NCI-H2081 (cell line): ENCODE measurements at places on chromosomes 4 and X.

- no peak for DNase-seq
Observed at GRCh38 chr4:182145334-182145905, 97.8 kb upstream of the TENM3 start.

DNA sequence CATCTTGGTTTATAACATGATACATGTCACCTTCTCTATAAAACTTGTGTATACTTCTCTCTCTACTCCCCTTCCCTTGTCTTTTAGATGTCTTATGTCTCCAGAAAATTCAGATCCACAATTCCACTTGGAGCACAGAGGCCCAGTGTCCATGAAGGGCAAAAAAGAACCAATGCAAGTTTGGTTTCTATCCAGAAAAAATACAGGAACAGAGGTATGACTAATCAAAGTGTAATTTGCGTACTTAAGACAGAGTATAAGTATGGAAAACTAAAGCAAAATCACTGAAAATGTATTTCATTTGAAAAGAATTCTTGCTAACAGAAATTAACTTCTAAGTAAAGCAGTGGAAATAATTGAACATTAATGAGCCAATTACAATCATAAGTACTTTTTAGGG, 46.2 kb downstream of the GUCY1B1 start:
- DNase-seq: no peak

DNA sequence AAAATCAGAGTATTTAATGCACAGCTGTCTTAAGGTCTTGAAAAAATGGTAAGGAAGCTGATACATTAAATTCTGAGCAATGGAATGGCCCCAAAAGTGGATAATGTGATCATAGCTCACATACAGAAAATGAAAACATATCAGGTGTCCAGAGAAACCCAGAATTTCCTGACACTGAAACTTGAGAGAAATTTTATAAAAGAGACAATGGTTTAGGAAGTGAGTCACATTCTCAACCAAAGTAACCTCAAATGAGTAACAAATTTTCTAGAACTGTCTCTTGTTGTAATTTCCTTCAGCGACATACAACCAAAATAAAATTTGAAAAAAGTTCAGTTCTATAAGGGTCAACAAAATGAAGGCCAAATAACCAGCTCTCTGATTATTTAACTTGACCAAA, 37.4 kb upstream of the PACRGL start:
- no peak for DNase-seq

DNA sequence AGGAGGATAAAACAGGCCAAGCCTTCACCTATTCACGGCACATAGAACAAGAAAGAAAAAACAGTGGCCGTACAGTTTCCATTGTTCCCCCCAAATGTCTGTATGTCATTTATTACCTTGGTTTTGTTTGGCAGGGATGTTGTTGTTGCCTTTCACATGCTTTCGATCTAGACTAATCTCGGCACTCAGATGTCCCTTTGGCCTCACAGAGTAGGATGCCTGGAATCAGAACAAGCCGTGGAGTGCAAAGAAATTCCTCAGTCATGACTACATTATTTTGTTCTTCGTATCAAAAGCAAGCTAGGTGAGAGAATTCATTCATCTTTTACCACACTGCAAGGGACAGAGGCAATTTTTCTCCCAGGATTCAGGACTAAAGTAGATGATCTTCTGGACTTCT, 106.9 kb downstream of the SMIM20 start:
- no peak for DNase-seq

- no peak for DNase-seq
Observed at GRCh38 chr4:89482926-89483595, 175.5 kb upstream of the GPRIN3 start.

DNA sequence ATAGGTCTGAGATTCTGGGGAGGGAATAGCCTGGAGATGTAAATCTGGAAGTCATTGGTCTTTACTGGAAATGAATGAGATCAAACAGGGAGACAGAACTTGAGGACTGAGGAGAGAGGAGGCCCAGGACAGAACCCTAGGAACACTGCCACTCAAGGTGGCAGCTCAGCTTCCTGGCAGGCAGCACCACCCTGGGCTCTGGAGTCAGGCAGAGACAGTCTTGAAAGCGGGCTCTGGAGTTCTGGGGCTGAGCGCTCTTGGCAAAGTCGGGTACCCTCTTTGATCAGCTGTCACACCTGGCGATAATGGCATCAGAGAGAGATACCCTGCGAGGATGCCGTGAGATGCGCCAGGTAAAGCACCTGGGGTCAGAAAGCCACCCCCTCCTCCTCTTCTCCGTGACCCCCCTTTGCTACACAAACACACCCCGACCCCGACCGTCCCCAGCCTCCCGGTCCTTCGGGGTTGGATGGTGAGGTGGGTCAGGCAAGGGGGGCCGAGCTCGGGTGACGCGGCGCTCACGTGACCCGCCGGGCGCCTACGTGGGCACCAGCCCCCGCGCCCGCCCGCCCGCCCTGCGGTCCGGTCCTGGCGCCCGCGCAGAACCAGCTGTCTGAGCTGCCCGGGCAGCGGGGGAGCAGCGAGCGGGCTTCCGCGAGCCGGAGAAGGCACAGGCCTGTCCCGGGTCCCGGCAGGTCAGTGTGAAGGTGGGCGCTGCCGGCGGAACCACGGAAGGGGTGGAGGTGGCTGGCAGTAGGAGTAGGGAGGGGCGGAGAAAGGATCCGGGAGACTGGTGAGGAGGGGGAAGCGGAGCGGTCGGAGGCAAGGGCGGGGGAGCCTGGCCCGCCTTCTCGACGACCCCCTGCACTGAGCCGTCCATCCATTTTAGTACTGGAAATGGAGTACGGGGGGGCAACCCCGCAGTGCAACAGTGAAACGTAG, at the start of gene TCEAL3:
TSS of gene TCEAL3 (plus strand) at position 600 of the 942 bp plus-strand sequence. CDS start 1,102 bp downstream, outside the sequence.
- DNase-seq: peak; percentile 82

GRCh38 chrX:7214251-7214650, 66.3 kb upstream of the PUDP start:
- no peak for DNase-seq

DNA sequence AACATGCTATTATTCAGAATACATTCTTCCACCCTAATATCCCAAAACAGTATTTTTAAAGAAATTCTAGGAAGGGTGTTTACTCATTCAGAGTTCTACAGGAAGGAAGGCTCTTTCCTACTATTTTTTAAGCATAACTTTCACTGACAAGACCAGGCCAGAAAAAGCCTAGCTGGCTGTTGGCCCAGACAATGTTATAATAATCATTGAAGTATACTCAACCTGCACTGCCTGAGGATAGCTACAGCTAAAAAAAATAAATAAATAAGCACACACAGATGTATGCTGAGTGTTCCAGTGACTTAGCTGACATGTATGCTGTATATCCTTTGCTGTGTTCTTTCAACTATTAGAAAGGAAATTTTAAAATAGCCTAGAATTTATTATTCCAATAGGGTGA, 145.8 kb upstream of the SPRY1 start:
- no peak for DNase-seq

GRCh38 chrX:7219153-7219705, 71.3 kb upstream of the PUDP start:
- DNase-seq: no peak

DNA sequence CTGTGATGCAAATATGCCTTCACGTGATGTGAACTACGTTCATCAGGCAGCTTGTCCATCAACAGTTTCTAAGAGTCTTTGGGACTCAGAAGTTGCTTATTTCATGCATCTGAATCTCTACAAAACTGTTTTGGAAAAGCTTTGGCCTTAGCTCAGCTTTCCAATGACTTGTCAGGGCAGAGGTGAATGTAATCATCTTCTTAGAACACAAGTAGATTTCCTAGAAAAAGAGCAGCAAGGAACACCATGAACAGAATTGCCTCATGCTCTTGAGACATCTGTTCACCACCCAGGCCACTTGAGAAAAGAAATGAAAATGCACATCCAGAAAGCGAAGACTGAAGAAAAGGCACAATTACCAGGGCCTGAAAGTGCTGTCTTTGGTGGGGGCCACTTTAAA, 105.8 kb upstream of the PDHA1 start:
- no peak for DNase-seq

GRCh38 chrX:134013524-134013923, 28.1 kb upstream of the GPC3 start:
- no peak for DNase-seq

DNA sequence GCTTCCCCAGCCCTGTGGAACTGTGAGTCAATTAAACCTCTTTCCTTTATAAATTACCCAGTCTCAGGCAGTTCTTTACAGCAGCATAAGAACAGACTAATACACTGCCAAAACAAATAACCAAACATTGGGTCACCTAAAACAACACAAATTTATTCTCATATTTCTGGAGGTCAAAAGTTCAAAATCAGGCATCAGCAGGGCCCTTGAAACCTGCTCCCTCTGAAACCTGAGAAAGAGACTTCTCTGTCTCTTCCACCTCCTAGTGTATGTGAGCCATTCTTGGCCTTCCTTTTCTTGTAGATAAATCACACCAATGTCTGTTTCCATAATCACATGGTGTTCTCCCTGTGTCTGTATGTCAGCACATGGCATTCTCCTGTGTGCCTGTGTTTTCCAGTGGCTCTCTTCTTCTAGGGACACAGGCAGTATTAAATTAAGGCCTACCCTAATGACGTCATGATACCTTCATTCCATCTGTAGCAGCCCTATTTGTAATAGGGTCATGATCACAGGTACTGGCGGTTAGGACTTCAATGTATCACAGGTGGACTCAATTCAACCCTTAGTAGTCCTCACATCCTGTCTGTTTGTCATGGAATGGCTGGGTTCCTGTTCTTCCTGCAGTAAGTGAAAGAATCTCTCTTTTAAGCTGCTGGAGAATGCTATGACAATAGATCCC, 147.3 kb upstream of the CLNK start:
- DNase-seq: no peak

- DNase-seq: no peak
Observed at GRCh38 chrX:136574548-136574947, 42.5 kb downstream of the VGLL1 start.

- DNase-seq: no peak
Observed at GRCh38 chrX:129717892-129718291, 20.9 kb upstream of the XPNPEP2 start.

- DNase-seq: no peak
Observed at GRCh38 chr4:154877110-154877760, 96.2 kb downstream of the RBM46 start.

DNA sequence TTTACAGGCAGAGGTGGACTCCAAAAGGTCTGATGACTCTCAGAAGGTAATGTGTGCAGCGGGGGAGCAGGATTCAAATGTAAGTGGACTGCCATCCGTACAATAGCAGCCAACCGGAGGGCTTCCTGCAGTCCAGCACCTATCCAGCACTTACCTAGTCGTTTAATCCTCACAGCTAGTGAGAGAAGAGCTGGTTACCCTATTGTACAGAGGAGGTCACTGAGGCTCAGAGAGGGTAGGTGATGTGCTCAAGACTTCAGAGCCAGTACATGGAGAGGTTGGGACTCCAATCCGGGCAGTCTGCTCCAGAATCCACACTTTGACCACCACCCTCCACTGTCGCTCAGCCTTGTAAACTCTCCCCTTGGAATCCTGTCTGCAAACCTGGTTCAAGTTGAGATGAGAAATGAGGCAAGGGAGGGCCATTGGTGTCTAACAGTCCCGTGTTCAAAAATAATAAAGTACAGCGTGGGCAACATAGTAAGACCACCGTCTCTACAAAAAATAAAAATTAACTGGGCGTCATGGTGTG, 22.5 kb upstream of the JAKMIP1 start:
- DNase-seq: peak; percentile 8

DNA sequence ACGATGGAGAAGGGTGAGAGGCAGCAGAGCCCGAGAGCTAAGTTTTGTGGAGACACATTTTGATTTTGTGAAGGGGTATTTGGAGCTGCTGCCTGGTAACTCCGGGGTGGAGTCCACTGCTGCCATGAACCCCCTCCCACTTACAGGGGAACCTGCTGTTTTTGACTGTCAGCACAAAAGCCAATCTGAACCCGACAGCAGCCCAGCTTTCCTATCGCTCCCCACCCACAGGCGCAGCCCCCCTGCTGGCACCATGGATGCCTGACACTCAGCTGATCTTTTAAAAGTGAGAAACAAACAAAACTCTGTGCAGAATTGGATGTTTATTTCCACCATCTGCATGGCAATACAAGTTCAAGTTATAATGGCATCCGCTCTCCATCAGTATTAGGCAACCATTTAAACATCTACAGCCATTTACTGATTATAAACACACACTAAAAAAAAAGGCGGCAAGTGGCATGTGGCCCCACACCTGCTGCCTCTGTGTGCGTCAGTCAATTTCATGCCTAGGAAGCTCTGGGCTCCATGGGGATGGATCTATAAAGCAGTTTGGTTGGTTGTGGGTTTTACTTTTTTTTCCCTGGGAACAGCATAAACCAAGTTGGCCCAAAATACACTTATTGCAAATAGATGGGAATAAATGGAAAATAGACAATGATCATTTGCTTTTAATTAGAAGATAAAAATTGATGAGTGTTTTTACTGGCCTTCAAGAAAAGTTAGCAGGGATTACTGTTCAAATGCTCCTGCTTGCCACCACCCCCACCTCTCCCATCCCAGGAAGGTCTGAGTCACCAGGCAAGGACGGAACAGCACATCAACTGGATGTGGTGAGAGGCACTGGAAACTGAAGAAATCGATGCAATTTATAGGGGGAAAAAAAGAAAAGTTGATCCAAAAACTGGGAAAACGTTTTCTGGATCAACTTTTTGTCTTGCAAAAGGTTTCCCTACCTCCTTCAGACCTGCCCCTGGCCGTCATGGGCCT, 46.0 kb downstream of the SEPSECS start:
- no peak for DNase-seq

DNA sequence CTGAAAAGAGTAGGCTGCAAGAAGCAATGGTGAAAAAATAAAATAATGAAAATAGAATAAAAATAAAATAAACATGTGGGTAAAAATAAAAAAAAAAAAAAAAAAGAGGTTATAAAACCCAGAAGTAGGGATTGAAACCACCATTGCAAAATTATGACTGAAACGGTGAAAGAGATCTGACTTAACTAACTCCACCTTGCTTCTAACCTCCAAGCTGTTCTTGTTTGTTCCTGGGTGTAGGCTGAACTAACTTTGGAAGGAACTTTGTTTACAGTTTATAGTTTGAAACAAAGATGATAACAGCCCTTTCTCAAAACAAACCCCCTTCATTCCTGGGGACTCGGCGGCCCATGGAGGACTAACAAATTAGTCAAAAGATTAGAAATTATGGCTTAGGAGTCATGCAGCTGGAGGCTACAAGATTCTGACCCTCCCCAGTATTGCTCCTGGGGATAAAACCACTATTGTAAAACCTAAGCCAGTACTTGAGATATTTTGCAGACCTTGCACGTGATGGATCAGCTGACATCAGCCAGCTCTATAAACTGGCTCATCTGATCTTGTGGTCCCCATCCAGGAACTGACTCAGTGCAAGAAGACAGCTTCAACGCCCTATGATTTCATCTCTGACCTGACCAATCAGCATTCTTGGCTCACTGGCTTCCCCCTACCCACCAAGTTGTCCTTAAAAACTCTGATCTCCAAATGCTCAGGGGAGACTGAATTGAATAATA, 30.4 kb downstream of the DDX60L start:
- no peak for DNase-seq
